ENCODE measurements at places on chromosomes 16 and 17. TPM values are rescaled to one million over a fixed set of nuclear protein-coding genes. Genes with fewer than 3 reads are reported as not detected.

The SMTNL2 gene
- total RNA-seq: 0.26 TPM

The MMP25 gene
- total RNA-seq: 1.3 TPM

The PSMB10 gene
- total RNA-seq: 45.3 TPM

The RHBDF1 gene
- 13.3 TPM for total RNA-seq

DNA sequence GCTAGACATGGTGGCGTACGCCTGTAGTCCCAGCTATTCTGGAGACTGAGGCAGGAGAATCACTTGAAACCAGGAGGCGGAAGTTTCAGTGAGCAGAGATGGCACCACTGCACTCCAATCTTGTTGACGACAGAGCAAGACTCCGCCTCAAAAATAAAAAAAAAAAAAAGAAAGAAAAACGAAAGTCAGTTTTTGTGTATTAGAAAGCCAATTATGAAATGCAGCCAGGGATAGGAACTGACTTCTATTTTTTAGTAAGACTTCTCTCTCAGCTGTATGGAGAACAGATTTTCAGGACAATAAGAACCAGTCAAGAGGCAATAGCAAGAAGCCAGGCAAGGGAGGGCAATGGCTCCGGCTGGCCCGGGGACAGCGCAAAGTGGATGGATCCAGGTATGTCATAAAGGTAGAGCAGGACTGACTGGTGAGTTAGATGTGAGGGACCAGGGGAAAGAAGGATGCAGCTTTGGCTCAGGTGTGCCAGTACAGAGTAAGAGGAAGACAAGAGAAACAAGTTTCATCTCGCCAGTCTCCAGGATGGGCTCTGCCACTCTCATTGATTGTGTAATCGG lies 12.5 kb upstream of the CCL1 start:
- DNase-seq: no peak

- no peak for DNase-seq
Observed at GRCh38 chr16:61820398-61820797, 215.8 kb downstream of the CDH8 start.

GRCh38 chr16:14965328-14965727 lies 9.5 kb upstream of the PDXDC1 start:
- no peak for DNase-seq

The TSPOAP1 gene
- 8.7 TPM for total RNA-seq

- DNase-seq: no peak
Observed at GRCh38 chr16:56977823-56978430, 11.4 kb upstream of the NLRC5 start.

DNA sequence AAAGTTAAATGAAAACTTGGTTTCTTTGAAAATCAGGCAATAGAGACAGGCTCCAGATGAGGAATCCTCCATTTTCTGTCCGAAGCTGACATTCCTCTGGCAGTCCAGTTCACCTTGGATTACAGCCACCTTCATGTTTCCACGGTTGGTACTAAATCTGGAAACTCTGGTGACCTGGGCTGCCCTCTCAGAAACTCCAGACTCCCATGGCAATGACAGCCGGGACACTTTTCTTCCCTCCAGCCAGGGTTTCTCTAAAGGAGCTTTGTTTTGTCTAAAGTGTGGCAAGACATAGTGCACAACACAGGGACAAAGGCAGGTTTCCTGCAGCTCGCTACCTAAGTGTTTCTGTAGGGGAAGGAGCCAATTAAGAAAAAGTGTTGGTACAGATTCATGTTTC lies 36.0 kb downstream of the CLUAP1 start:
- DNase-seq: no peak

- DNase-seq: no peak
Observed at GRCh38 chr17:8887834-8888703, 20.6 kb upstream of the PIK3R6 start.

DNA sequence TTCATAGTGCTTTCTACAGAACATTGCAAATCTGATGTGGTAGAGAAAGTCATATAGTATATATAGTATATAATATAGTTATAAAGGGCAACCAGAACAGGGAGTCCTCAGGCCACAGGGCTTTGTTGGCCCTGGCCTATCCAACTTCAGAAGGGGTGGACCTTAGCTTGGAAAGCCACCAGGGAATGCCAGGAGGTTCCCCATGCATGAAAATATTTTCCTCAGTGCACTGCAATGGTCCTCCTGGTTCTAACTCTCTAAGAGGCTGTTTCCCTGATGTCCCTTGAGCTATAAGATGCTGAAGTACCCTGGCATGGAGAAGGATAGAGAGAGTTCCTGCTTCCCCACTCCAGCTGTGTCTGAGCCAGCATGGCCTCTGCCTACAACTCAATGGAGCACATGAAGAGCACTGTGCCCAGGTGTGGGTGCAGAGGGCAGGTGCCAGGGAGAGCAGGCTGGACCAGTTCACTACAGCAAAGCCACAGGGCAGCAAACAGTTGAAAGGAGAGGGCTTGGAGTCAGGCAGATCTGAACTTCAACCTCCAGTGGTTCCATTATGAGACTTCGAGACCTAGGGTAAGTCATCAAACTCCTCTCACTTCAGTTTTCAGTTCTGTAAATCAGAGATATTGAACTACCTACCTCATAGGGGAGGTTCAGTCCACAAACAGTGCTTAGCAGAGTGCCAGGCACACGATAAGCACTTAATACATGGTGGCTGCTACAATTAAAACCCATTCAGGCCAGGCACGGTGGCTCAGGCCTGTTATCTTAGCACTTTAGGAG lies 183.1 kb downstream of the SALL1 start:
- DNase-seq: no peak

DNA sequence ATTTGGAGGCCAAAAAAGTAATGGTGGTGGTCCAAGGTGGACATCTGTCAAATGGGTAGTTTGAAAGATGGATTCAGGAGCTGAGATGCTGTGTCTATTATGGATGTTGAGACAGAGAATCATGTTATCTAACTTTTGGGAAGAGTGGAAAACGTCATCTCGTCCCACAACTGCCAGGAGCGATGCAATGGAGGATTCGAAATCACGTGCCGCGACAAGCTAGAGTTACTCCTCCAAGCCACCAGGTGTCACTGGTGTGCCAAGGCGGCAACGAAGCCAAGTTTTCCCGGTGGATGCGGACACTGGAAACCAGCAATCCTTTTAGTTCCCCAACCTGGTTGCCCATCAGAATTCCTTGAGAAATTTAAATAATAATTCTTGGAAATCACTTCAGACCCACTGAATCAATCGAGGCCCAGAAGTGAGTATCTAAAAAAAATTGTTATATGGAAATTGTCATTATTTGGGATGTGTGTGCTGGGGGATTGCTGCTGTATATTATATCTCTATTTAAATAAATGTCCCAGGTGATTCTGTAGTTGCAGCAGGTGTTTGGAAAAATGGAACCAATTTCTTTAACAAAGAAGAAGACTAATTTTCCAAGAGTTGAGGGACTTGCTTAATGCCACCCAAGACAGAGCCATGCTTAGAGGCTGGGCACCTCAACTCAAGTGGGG lies 206.1 kb downstream of the HAPSTR1 start:
- no peak for DNase-seq

DNA sequence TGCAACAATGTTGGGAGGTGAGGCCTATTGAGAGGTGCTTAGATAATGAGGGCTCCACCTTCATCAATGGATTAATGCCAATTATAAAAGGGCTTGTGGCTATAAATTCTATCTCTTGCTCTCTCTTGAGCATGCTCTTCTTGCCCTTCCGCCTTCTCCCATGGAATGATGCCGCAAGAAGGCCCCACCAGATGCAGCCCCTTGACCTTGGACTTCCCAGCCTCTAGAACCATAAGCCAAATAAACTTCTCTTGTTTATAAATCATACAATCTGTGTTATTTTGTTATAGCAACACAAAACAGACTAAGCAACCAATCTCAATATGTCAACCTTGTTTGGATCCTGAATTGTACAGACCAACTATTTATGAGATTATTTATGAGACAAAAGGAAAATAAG lies 20.0 kb downstream of the MYH10 start:
- DNase-seq: no peak

All from pancreas (tissue), 10 donors.